Activated T-cell treated with anti-CD3 and anti-CD28 coated beads for 1 hour (primary cell): ENCODE measurements at places on chromosomes 11 and 22.

DNA sequence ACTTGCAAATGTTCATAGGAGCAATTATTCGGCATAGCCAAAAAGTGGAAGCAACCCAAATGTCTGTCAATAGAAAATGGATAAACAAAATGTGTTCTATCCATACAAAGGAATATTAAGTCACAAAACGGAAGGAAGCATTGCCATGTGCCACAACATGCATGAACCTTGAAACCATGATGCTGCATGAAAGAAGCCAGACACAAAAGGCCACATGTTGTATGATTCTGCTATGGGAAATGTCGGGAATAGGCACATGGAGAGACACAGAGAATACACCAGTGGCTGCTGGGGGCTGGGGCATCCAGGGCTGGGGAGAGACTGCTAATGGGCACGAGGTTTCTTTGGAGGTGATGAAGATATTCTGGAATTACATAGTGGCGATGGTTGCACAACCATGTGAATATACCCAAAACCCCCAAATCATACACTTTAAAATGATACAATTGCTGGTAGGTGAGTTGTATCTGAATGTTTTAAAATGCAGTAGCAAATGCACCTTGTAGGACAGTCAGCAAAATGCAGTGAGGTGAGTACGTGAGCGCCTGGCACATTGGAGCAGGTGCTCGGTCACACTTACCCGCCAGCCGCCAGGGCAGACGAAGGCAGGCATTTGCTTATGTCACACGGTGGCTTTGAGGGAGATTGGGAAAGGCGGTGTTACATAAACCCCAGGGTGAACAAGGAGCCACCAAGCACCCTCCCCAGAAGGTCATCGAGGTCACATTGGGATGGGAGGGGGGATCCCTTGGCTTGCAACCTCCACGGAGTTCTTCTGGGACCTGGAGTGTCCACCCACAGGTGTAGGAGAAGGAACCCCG is 6.3 kb upstream of the OSM start:
- no peak for DNase-seq

- DNase-seq = no peak
Observed at GRCh38 chr11:77106321-77106720, 3.7 kb downstream of the OMP start.

- DNase-seq = no peak
Observed at GRCh38 chr11:15197696-15198095, 83.0 kb downstream of the INSC start.

DNA sequence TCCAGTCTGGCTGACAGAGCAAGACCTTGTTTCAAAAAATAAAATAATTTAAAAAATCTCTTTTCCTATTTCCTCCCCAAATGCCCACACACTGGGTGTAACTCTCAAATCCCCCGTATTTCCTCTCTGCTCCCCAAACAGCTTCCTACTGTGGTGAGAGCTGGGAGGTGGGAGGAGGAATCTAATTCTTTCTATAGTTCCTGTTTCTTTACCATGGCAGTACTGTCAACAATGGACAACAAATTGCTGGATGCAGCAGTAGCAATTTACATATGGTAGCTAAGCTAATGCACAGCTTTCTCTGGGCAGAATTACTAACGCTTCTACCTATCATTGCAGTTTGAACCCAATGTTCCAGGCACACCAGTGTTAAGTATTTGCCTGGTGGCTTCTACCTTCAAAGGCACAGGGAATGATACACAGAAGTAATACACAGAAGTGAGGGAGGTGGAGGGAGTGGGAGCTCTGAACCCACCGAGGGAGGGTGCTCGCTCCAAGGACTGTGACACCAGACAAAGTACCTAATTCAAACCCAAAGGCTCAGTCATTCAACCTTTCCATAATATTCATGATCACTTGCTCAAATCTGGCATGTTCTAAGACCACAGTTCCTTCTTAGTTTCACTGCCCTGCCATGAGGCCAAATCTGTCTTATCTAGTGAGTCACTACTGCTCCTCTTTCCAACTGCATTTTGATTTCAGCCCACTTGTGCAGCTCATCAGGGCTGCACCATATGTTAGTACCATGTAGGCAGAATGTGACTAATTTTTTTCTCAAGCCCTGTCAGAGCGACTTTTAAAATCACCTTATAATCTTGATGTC is 37.9 kb downstream of the CELF1 start:
- no peak for DNase-seq

DNA sequence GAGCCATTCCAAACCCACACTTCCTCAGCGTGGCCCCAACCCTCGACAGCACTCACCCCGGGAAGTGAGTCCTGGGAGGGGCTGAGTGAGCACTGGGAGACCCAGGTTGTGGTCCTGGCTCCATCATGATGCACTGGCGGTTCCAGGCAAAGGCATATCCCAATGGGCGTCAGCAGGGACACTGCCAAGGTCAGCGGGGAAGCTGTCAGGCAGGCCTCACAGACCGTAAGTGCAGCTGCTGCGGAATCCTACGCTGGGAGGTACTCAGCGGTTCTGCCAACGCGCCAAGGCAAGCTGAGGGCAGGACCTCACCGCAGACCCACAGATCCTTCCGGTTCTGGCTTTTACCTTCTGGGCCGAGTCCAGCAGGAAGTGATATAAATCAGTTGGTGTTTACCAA is 1.4 kb upstream of the GAL3ST1 start:
- DNase-seq = no peak

DNA sequence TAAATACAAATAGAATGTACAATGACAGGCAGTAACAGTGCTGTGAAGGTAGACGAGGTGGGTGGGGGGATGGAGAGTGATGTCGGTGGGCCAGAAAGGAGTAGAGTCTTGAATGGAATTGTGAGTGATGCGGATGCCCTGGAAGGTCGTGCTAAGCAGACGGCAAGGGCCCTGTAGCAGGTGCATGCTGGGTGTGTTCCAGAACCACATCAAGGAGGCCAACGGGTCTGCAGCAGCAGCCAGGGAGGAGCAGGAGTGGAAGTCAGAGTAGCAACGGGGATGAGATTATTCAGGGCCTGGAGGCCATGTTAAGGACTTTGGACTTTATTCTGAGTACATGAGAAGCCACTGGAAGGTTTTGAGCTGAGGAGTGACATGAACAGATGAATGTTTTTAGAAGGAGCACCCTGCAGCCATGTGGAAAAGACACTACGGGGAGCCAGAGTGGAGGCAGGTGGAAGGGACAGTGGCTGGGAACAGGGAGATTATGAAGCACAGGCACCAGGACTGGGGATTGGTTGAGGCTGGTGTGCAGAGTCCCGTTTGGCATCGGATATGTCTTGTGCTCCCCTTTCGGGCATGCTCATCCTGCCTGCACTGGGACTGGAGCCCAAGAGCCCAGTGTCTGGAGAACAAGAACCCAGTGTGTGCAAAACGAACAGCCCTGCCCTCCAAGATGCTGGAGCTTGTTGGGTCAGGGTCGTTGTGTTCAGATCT is 74.1 kb downstream of the COMMD9 start:
- no peak for DNase-seq

DNA sequence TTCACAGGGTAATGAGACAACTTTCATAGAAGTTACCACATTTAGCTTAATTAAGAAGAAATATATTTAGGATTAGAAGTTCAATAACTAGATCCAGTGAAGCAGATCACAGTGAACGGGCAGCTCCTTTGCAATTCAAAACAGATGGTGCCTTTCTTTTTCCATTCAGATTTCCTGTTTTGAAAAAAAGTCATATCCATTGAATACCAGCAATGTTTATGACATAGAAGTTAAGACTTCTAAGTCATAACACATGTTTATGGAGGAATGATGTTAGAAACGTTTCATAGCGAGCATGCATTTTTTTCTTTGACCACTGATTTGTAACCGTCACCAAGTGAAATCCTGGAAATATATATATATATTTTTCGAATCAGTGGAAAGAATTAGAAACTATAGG is 24.7 kb downstream of the LUZP2 start:
- DNase-seq = no peak

GRCh38 chr11:122723106-122723505 is 67.6 kb downstream of the UBASH3B start:
- DNase-seq = no peak

- no peak for DNase-seq
Observed at GRCh38 chr22:39114112-39114511, 17.1 kb downstream of the APOBEC3H start.

DNA sequence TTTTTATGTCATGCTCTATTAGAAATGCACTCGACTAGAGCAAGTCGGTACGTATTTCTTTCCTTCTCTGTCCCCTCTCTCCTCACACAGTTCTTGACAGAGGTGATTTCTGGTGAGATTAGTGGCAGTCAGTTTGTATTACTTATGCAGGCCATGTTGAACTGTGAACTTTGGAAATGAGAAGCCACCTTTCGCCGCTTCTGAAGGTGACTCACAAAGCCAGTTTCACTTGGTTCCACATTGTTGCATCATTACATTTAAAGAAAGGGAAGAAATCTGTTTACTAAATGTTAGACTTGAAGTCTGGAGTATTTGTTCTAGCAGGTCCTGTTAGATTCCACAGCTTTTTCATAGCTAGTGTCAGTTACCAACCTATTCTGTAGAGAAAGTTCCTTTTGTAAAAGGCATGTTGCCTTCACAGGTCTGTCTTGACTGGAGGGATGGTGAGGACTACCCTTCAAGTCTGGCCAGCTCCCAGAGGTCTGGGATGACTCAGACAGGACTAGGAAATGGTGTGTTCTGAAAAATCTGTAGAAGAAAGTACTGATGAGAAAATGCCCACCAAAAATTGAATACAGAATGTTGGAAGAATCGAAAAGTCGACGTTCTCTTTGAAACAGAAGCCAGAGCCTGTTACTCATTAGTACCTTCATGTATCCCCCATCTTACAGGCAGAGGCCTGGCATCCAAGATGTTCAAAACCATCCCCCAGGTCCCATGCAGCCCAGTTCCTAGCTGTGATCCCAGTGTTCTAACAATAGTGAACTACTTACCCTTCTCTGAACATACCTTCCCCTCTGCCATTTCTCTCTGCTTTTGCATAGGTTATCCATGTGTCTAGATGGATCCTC is 181.4 kb downstream of the DBX1 start:
- DNase-seq = no peak

- no peak for DNase-seq
Observed at GRCh38 chr11:660281-660680, 23.2 kb downstream of the DRD4 start.

- DNase-seq = no peak
Observed at GRCh38 chr11:105139669-105140068, at the start of gene CARD18. Gene CARD18, minus strand, starts transcription at chr11:105139769. Its CDS starts 43 bp downstream, at chr11:105139726.

- no peak for DNase-seq
Observed at GRCh38 chr22:35678836-35679235, 30.6 kb downstream of the APOL6 start.

GRCh38 chr22:37661160-37661924 is 2.8 kb downstream of the PDXP start:
- no peak for DNase-seq

- no peak for DNase-seq
Observed at GRCh38 chr22:39012533-39013511, 1.2 kb upstream of the APOBEC3C start.

DNA sequence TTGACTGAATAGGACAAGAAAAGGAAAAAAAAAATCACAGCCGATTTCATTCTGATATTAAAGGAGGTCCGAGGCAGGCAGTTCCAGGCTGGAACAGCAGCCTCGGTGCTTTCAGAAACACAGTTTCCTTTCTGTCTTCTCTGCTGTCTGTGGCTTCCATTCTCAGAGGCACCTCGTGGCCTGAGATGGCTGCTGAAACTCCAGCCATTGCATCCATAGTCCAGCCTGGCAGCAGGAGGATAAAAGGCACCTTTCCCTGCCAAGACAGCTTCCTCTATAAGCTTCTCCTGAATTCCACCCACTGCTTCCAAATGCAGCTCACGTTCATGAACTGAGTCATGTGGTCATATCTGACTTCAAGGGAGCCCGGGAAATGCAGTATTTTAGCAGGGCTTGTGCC is 390.5 kb downstream of the TBC1D22A start:
- no peak for DNase-seq

DNA sequence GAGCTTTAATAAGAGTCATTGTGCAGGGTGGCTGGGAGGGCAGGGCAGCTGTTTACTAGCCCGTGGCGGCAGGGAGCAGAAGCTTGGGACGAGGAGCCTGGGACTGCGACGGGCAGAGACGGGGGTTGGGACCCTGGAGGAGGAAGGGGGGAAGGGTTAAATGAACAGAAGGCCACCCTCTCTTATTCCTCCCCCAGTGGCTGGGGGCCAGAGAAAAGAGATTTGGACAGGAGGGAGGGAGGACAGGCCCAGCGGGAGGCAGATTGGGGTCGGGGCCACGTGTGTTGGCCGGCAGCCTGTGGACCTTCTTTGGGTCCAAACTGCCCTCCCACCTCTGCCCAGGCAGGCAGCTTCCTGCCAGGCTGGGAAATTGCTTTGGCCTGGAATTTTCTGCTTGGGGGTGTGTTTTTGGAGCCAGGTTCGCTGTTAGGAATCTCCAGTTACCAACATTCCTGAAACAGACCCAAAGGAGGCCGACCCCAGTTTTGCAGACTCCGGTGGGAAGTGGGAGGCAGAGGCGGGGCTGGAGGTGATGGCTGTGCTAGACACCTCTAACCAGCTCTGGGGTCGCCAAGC is 50.2 kb downstream of the APOL3 start:
- no peak for DNase-seq

DNA sequence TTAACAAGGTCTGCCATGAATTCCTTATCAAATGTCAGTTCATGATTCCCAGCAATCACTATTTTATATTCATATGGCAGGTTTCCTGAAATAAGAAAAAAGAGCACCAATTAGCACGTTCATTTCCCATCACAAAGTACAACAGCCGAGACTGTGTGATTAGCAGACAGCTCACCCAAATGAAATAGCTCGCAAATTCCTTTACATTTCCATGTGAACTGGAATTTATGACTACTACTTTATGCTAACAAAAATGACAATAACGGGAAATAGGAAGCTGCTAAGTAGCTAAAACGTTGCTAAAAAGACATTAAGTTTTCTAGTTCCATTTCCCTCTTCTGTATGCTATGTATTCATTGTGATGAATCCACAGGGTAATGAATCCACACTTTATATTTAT is 90.7 kb downstream of the MPPED2 start:
- DNase-seq = no peak

- no peak for DNase-seq
Observed at GRCh38 chr22:46240907-46241306, 9.2 kb downstream of the CDPF1 start.

- no peak for DNase-seq
Observed at GRCh38 chr11:107827041-107827440, 31.5 kb downstream of the SLC35F2 start.

- DNase-seq = no peak
Observed at GRCh38 chr22:24011735-24012068, 598 bp downstream of the CABIN1 start.

DNA sequence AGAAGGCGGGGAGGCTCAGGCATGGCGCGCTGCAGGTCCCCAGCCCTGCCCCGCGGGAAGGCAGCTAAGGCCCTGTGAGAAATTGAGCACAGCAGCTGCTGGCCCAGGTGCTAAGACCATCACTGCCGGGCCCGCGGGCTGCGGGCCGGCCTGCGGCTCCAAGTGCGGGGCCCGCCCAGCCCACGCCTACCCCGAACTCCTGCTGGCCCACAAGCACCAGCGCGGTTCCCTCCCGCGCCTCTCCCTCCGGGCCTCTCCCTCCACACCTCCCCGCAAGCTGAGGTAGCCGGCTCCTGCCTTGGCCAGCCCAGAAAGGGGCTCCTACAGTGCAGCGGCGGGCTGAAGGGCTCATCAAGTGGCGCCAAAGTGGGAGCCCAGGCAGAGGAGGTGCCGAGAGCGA is 4.6 kb upstream of the RDX start:
- no peak for DNase-seq
